Skeletal muscle cell (primary cell): ENCODE measurements at places on chromosomes 5 and 9.

DNA sequence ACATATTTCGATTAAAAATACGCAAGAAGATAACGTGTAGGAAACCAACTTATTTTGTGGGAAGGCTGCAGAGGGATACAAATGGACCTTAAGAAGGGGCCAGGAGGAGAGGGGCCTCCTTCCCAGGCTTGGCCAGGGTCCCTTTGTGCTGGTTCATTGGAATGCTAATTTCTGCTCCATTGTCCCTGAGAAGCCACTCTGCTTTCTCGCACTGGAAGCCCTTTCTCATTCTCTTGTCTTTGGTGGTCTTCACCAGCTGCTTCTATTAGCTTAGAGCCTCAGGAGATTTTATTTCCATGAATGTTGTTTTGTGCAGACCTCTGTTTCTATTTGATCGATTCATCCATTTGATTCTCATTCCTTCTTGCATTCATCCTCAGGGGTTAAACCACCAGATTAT, 325.4 kb downstream of the TMEM38B start:
- DNase-seq = no peak

DNA sequence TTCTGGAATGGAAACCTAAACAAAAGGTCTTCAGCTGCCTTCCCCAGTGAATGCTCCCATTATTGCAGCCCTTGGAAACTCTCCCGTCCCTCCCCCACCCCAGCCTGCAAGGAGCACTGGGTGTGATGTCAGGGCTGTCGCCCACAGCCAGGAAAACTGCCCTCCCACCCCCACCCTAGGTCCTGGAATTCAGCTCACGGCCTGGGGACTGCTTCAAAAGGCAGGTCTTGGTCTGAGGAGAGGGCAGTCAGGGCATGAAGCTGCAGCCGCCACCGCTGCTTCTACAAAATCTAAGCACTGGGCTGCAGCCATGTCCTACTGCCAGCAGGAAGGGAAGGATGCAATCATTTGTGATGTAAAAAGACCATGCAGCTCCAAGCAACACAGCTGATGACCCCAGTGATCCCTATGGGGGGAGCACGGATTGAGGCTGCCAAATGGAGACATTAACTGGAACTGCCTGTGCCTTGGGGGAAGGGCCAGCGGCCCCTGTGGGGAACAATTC, 11.4 kb downstream of the GRHPR start:
- no peak for DNase-seq

DNA sequence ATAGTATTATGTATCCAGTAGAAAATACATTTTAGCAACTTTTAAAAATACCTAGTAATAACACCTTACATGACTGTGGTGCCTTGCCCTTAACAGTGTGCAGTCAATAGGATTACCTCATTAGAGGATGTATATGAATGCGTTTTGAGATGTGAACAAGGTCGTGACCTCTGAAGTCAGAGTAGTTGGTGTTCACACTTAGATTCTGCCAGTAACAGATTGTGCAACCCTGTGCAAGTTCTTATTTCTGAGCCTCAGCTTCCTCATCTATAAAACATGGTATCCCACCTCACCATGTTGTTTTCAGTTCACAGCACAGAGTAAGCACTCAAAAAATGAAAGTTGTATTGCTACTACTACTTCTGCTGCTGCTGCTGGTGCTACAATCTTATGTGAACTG, 347.3 kb downstream of the KDM4C start:
- no peak for DNase-seq

GRCh38 chr9:119675951-119676350, 306.7 kb upstream of the BRINP1 start:
- no peak for DNase-seq

- DNase-seq = no peak
Measured at GRCh38 chr9:110604171-110604601, 24.6 kb upstream of the SVEP1 start.

DNA sequence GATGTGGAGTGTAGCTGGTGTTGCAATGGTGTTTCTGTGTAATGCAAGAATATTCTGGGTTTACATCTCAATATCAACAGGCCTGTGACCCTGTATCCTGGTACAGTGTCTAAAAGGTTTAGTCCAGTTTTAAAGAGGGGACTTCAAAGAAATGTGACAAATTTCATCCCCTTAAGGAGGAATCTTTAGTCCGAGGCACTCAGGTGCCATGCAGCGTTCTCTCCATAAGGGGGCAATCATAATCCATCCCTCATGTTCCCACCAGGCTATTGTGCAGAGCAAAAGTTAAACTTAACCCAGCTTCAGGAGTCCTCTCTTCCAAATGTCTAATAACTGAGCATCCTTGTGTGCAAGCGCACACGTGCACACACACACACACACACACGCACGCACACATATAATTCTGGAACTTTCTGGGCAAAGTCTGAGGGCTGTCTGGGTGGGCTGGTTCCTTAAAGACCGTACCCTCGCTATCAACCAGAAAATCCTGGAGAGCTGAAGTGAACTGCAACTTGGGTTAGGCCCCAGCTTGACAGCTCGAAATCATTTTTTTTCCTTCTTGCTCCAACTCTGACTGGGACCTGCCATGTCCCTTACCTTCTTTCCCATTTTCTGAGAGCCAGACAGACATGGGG, 46.0 kb downstream of the CRB2 start:
- no peak for DNase-seq

GRCh38 chr5:79505138-79505537, 8.8 kb downstream of the HOMER1 start:
- DNase-seq = no peak

DNA sequence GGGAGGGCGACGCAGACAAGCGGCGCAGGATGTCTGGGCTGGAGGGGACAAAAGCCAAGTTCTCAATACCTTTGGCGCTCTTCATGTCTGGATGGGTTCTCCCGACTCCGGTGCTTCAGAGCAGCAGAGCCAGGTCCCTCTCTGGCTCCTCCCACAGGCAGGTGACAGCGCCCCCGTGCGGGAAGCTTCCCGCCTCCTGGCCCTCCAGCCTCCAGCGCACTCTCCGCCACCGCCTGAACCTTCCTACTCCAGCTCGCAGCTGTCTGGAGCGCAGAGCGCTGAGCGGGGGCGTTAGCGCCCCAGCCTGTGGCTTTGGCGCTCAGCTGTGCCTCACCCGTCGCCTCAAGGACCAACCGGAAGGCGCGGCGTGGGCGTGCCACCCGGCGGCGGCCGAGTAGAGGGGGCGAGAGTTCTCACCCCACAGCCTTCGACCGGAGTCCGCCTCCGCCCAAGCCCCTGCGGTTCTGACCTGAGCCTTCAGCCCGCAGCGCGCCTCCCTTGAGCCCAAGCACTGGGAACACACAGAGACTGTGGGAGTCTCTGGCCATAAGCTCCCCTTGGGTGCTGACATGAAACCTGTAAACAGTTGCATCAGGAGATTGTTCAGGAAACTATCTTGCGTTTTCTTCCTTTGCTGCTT, at the start of gene SLCO4C1:
TSS of gene SLCO4C1 (minus strand) at position 107 of the 640 bp plus-strand sequence. CDS start at position 85, 22 bp downstream.
- DNase-seq = peak; percentile 27

- DNase-seq = no peak
Measured at GRCh38 chr5:6468870-6469269, 20.2 kb downstream of the UBE2QL1 start.

- peak; percentile 34 for DNase-seq
Measured at GRCh38 chr9:96884443-96884842, 30.1 kb upstream of the ZNF782 start.

- no peak for DNase-seq
Measured at GRCh38 chr9:129140397-129141065, 29.3 kb downstream of the PTPA start.

DNA sequence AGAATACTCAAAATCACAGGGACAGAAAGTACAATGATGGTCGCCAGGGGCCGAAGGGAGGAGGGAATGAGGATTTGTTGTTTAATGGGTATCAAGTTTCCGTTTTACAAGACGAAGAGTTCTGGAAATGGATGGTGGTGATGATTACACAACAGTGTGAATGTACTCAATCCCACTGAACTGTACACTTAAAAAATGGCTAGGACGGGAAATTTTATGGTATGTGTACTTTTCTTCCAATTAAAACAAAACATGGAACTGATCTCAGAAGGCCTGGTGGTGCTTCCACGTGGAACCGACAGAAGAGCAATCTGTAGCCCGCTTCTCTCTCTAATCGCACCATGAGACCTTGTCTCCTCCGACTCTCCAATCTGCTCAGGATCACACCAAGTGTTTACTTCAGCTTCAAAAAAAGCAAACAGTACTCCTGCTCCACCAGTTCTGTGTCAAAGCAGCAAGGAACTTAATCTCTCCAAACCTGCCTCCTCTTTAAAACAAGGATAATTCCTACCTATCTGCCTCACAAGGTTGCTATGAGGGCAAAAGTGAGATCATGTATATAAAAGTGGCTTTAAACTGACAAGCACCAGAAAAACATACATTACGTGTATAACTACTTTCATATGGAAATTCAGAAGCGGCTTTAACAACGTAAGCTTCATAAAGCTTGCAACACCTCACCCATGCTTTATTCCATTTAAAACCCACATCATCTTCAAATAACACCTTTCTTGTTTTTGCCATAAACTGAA, 2.1 kb downstream of the ECPAS start:
- DNase-seq = peak; percentile 40

GRCh38 chr9:112218908-112219307, 43.8 kb upstream of the SUSD1 start:
- DNase-seq = no peak

DNA sequence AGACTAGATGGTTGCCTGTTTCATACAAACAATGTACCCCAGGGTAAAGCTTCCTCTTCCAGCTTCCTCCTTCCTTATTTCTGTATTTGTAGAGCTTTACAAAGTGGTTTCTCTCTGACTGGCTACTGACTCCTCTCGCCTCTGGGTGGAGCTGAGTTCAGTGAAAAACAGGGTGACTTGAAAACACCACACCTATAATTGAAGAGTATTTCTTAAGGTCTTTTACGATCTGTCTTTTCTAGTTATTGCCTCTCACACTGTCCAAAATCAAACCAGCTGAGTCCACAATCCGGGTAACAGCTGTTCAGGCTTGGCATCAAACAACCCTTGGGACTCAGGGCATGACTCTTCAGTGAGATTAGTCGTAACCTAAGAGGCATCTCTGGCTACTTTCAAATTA, 200.4 kb downstream of the ARRDC3 start:
- peak; percentile 47 for DNase-seq

GRCh38 chr9:112793213-112793810, 42.8 kb downstream of the SNX30 start:
- DNase-seq = no peak

- no peak for DNase-seq
Measured at GRCh38 chr9:90832261-90832660, 30.6 kb downstream of the SYK start.

GRCh38 chr9:91210318-91210717, 151.4 kb downstream of the AUH start:
- no peak for DNase-seq

DNA sequence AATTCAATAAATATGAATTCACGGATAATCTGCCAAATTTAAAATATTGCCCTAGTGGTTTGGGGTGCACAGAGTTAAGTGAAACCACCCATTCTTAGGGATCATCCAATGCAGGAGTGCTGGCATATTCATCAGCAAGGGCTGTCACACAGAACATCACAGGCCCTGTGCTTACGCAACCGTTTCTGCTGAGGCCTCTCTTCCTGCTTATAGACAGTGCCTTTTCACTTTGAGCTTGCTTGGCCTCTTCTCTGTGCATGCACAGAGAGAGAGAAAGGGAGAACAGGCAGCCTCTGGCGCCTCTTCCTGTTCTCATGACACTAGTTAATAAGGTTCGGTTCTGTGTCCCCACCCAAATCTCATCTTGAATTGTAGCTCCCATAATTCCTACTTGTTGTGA, 366.3 kb downstream of the ICE1 start:
- DNase-seq = no peak

DNA sequence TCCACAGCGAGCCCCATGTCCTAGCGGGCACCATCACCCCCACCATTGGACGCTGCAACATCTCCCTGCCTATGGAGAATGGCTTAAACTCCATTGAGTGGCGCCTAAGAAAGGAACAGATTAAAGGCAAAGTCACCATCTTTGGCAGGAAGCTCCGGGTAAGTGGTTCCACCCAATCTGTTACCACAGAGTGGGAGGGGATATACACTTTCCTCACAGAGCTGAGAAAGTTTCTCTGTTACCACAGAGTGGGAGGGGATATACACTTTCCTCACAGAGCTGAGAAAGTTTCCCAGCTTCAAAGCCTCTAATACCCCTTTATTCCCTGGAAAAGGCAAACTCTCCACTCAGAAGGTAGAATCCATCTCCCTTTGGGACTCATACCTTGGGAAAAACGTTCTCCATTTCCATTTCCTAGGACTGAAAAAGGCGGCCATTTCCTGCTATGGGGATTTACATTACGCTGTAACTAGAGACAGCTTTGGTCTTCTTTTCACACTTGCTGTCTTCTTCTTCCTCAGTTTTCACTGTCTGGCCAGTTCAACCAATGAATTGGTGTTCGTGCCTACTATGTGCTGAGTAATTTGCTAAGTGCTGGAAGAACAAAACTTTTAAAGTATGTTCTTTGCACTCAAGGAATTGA, 63.4 kb upstream of the WWC1 start:
- DNase-seq = peak; percentile 18

GRCh38 chr9:128819716-128820664, 1.7 kb downstream of the ENDOG start:
- DNase-seq = no peak

- no peak for DNase-seq
Measured at GRCh38 chr5:52658246-52658645, 129.5 kb upstream of the ITGA1 start.

DNA sequence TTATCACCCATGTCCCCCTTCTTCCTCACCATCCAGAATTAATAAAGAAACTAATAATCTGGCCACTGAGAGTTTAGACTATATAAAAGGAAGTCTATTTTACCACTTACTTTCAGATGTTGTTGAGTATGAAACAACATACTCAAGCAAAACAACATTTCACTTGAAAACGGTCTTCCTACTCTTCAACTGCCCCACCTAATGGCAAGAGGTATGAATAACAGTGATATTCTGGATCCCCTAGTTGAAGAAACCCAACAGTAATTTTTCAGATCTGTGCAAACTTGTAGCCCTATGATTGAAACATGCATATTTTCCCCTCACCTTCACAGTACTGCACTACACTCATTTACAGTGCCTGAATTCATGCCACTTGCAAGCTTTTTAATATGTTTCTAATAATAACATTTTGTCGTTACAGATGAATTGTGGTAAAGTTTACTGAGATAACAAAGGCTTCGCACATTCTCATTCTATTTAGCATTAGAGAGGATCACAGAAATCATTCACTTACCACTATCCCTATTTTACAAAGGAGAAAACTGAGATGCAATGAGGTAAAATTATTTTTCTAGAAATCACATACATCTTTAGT, 267.9 kb upstream of the PDE4D start:
- DNase-seq = no peak

- no peak for DNase-seq
Measured at GRCh38 chr9:5670079-5670478, 41.2 kb downstream of the RIC1 start.

DNA sequence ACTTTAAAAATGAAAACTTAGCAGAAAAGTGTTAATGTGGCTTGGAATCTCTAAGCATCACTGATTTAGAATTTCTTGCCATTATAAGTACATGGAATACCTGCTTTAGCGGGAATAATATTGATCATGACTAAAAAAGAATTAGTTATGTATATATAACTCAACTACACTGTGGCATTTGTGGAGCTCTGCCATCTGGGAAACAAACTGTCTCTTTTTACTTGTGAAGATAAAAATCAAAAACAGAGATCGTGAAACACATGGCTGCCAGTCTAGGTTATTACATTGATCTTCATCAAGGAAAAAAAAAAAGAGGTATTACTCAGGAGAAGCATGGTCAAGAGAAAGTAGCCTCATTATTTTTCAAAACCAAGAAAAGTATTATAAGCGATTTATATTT, 287.4 kb downstream of the HTR1A start:
- no peak for DNase-seq

GRCh38 chr5:128714551-128714950, 176.5 kb upstream of the FBN2 start:
- DNase-seq = no peak
